ENCODE measurements at places on chromosomes 12 and 14. TPM values are rescaled to one million over a fixed set of nuclear protein-coding genes. Genes with fewer than 3 reads are reported as not detected.

CFAP251 gene
- total RNA-seq, result 3.2 TPM

LRRC43 gene
- not detected for total RNA-seq

BHLHE41 gene
- total RNA-seq, result 81.0 TPM

ITGB7 gene
- 3.4 TPM for total RNA-seq

STXBP6 gene
- 0.40 TPM for total RNA-seq

MYF5 gene
- total RNA-seq, result not detected

TAS2R19 gene
- total RNA-seq, result not detected

GSKIP gene
- 22.6 TPM for total RNA-seq

GALNT16 gene
- total RNA-seq, result 0.33 TPM

JPH4 gene
- not detected for total RNA-seq

KRT6B gene
- 7.7 TPM for total RNA-seq

CCDC88C gene
- total RNA-seq, result 19.7 TPM

KRT5 gene
- total RNA-seq, result not detected

TRIP11 gene
- total RNA-seq, result 14.3 TPM

CEBPE gene
- not detected for total RNA-seq

All from PC-3 (cell line).